CD4-positive, alpha-beta T cell treated with Interleukin-17A for 1 hour (primary cell): ENCODE measurements at places on chromosomes 4 and X.
A peak's percentile ranks its signal among the peaks of the same experiment; 100 is the strongest.

GRCh38 chrX:103530545-103530944, 11.3 kb upstream of the RAB40A start:
- no peak for DNase-seq

DNA sequence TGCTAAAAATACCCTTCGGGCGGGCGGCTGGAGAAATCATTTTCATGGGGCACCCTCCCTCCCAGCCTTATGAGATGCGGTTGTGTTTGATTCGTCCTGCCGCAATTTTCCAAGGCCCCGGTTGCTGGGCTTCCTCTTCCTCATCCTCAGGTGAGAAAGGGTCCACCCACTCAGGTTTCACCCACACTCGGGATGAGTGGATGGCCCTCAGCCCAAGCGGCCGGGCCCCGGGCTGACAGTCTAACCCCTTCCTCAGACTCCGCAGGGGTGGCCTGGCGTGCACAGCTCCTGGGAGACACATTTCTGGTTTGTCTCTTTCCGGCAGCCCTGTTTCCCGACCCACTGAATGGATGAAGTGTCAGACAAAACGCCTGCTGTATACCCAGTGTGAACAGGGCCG, 116.5 kb upstream of the LRPAP1 start:
- no peak for DNase-seq

GRCh38 chr4:88793475-88793874, 95.8 kb upstream of the NAP1L5 start:
- DNase-seq, result no peak

DNA sequence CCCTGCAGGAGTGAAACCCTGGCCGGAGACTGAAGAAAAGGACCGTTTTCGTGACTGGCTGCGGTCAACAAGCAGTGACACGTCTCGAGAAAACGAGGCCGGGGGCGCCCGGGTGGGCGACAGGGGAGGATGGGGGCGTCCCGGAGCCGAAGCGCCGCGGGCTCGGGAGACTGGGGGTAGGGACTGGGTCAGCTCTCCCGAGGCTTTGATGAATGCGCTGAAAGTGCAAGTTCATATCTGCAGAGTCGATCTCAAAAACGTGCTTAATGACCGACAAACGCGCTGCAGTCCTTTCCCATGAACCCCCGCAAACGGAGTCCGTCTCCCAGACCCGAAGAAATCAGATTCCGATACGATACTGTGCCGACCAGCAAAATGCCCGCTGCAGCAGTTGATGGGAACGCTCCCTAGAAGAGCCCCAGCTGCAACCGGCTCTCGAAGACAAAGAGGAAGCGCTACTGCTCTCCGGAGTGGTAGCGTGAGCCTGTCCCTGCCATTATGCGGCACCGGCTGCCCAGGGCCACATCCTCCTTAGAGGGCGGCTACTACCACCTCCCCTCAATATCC, 806 bp upstream of the CD99L2 start:
- DNase-seq, result peak; percentile 27

GRCh38 chr4:8261851-8262535, 7.6 kb upstream of the HTRA3 start:
- no peak for DNase-seq

GRCh38 chr4:169412046-169412445, 141.3 kb upstream of the SH3RF1 start:
- DNase-seq, result no peak

GRCh38 chrX:39204945-39205344, 403.7 kb downstream of the MID1IP1 start:
- no peak for DNase-seq

GRCh38 chr4:151202381-151202780, 74.6 kb upstream of the PRSS48 start:
- no peak for DNase-seq

DNA sequence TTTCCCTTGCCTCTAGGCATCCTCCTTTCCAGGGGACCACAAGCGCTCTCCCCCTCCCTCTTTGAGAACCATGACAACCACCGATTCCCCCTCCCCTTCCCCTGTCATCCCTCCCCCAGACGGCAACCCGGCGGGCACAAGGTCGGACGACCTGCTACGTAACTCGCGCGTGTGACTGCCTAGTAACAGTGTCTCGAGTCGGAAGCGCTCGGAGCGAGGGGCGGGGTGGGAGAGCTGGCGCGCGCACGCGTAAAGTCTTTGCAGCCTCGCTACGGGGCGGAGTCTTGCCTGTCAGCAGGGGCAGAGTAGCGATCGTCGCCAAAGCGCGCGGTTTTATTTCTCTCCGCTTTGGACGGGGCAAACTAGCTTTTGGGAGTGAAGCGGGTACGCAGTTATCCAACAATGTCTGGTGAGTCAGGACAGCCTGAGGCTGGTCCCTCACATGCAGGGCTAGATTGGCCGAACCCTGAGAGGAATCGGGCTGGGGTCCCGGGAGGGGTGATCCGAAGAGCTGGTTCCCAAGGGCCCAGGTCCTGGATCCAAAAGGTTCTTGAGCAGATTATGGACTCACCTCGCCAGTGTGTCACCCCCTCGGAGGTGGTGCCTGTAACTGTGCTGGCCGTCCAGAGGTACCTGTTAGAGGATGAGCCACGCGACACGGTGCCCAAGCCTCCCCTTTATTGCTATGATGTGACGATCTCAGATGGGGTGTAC, at the start of gene RADX:
RADX (plus strand) TSS at position 300 of the 714 bp plus-strand sequence; CDS start at position 403, 103 bp downstream.
- peak; percentile 93 for DNase-seq

DNA sequence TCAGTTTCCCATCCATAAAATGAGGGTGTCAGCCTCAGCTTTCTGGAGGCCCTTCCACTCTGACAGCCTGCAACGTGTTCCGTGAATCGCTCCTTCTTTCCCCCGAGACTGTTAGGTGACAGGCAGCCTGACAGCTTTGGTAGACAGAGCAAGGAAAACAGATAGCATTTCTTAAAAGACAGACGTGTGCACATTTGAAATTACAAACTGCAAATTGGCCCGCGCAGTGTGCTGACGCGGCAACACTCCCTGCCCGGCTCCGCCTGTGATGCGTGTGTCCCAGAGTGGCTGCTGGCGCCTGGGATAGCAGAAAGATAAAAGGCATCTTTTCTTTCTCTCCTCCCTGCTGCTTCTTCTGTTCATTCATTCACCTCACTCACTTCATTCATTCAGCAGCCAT, 245.3 kb downstream of the AFAP1 start:
- no peak for DNase-seq

GRCh38 chr4:20592663-20593062, 107.6 kb upstream of the PACRGL start:
- DNase-seq, result no peak

GRCh38 chr4:102675141-102675540, 85.6 kb downstream of the MANBA start:
- no peak for DNase-seq

GRCh38 chrX:53458082-53458481, 23.9 kb upstream of the HSD17B10 start:
- DNase-seq, result no peak

- DNase-seq, result no peak
Observed at GRCh38 chr4:3873408-3874027, 107.3 kb downstream of the ADRA2C start.

DNA sequence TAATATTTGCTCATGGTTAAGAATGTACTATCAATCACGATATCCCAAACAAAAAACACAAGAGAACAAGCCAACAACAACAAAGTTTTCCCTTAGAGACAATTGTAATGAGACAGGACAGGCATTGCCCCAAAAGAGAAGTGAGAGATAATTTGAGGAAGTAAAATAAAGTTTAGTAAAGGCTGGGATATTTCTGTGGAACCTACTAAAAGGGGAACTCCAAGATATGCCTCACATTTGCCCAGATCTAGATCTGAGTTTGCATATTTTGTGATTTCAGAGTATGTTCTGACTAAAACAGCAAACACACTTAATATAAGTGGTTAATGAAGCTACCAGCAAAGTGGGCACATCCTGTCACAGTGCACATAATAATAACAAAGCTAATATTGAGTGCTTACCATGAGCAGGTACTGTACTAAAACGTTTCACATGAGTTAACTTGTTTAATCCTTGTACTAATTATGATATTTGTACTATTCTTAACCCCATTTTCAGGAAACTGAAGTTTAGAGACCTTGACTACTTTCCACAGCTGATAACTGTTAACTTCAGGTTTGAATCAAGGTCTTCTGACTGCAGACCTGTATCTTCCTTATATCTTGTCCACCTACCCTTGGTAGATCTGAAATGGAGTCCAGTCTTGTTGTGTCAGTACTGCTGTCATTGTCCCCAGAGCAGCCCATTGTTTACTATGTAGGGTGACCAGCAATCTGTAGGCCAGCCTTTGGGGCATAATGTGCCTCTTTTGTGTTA, 26.0 kb upstream of the BMP2K start:
- DNase-seq, result peak; percentile 9

DNA sequence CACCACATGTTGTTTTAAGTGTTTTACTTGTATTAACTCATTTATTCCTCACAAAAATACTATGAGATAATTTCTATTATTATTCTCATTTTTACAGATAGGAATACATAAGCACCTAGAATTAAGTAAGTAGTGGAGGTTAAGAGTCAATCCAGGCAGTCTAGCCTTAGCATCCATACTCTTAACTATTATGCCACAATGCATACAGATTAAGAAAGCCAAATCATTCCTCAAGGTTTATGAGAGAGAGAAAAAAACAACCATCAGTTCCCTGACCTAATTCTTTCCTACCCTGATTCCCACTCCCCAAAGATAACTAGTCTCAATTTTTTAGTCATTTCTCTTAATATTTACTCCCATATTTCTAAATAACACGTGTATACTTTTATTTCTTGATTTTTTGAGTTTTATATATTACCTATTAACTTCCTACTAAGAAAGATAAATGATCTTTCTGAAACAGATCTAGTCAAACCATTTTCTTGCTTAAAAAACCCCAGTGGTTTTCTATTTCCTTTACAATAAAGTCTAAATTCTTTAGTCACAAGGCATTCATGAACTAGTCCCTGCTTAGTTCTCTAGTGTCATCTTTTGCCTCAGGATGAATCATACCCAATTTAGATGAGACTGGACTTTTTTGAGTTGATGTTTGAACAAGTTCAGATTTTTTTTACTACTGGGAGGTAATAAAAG, 16.0 kb downstream of the UBA6 start:
- no peak for DNase-seq

DNA sequence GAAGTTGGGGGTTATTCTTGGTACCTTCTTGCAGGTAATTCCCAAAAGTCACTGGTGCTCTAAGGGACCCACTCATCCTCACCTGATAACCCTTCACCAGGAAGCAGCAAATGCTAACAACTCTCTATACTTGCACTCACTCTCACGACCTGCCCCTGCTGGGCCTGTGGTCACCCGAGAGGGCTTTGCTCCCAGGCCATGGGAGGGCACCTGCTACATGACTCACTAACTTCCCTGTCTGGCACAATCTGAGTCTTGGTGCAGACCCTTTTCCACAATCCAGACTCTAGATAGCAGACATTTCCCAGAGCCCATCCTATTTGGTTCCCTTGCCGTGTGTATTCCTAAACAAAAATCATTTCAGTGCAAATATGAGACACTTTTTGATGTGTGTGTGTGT, 403.8 kb upstream of the FAT1 start:
- no peak for DNase-seq

DNA sequence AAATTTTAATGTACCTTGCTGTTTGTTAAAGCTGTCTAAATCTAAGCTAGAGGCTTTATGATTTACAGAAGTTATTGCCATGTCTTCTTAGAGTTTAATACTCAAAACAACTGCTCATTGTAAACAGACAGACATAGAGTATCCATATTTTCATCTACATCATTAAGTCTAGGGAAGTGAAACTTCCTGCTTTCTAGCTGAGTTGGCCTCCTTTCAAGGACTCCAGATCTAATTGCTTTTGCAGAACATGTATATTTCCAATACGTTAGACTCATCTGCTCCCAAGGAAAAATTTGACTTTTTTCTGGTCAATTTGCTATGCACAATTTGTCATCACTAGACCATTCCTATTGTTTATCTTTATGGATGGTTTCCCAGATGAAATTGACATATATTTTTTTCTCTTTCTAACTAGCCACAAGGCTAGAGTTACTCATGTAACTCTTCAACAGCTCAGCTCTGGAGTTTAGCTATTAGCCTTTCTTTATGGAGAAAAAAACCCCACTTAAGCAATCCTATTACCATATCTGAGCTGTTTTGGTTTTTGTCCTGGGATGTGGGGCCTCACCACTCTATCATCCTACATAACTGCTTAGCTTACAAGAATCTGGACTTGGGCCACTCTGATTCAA, 122.9 kb downstream of the PPA2 start:
- no peak for DNase-seq

DNA sequence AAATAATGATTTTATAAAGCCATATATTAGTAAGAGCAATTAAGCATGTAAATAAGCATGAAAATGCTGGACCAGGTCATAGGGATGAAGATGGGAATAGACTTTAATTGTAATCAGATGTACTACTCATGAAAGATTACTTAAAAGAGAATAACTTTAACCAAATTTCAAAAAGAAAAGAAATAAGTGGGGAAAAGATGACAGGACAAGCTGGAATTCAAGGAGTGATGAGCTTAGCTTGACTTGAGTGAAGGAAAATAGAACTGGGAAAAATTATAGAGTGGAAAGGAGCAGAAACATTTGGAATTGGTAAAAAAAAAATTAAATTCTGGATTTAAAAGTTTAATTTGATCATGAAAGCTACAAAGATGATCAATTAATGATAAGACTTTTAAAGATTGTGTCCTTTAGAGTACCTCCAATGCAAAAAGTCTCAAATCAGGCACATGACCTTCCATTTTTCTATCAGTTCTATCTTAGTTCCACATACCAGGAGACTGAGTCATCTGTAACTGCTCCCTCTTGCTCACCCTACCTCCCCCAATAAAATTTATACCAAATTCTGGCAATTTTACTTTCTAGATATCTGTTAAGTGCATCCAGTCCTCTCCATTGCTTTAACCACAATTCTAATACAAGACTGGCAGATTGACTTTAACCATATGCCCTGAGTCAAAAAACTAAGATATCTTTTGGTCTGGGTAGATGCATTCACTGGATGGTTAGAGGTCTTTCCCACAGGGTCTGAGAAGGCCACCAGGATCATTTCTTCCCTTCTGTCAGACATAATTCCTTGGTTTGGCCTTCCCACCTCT, 56.4 kb upstream of the SLIT2 start:
- DNase-seq, result no peak

GRCh38 chr4:56619816-56620215, 61.3 kb downstream of the HOPX start:
- no peak for DNase-seq

GRCh38 chrX:129622757-129623301, 31.9 kb downstream of the APLN start:
- no peak for DNase-seq

- DNase-seq, result no peak
Observed at GRCh38 chrX:11010476-11010875, 100.7 kb upstream of the HCCS start.

GRCh38 chr4:182143086-182143821, 99.9 kb upstream of the TENM3 start:
- DNase-seq, result no peak

GRCh38 chrX:68654693-68655092, 7.2 kb downstream of the STARD8 start:
- DNase-seq, result no peak

GRCh38 chrX:155001873-155002272, 20.6 kb downstream of the F8 start:
- DNase-seq, result no peak

DNA sequence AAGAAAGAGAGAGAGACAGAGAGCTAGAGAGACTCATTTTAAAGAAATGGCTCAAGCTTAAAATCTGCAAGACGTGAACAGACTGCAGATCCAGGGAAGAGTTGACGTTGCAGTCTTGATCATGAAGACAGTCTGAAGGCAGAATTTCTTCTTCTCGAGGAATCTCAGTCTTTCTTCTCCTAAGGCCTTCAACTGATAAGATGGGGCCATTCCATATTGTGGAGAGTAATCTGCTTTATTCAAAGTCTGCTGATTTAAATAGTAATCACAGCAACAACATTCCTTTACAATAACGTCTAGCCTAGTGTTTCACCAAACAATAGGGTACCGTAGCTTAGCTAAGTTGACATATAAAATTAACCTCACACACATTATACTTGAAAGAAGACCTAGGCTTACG, 208.4 kb upstream of the ADAMTS3 start:
- DNase-seq, result no peak
